ENCODE measurements at places on chromosomes 11 and 22.

GRCh38 chr11:119315131-119316015 lies 1.6 kb downstream of the MCAM start:
- DNase-seq, result peak; percentile 55

DNA sequence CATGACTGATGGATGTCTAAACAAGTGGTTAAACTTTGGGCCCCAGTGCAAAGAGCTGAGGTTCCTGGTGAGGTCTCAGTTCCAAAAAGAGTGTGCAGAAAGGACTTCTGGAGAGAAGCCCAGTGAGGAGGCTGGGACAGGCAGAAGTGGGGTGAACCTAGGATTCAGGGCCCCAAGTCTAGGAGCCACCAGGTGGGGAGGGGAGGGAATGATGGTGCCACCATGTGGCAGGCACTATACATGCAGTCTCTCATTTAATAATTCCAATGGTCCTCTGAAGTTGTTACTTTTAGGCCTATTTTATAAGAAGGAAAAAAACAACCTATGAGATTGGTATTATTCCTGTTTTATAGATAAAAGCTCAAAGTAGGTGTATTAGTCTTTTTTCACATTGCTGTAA lies 102.0 kb downstream of the INSC start:
- DNase-seq, result no peak

GRCh38 chr11:355581-356458 lies 13.5 kb upstream of the B4GALNT4 start:
- peak; percentile 68 for DNase-seq

DNA sequence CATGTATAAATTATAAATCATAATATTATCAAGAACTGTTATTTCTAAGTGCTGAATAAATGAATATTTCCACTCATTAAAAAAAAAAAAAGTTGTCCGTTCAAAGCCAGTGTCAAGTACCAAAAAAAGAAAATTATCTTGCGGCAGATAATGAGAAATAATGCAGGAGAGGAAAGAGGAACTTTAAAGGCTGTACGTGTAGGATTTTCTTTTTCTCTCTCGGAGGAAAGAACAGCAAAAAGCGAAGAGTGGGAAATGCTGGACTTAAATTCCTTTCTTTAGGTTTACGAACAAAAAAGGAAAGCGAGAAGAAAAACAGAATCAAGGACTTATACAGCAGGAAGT lies 999 bp upstream of the CCDC83 start:
- DNase-seq, result no peak

DNA sequence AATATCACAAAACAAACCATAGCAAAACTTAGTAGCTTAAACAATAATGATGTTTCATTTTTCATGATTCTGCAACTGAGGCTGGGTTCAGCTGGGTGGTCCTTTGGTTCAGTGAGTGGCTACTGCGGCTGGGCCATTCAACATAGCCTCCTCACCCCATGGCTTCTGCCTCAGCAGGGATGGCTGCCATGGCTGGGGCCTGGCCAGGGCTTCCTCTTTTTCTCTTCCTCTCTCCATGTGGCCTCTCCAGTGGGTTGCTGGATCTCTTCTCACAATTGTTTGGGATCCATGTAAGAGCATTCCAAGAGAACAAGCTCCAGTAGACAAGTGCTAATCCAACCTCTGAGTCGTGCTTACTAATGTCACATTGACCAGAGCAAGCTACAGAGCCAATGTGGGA lies 248.6 kb upstream of the PLET1 start:
- no peak for DNase-seq

GRCh38 chr11:57459164-57460021 lies 935 bp upstream of the RTN4RL2 start:
- peak; percentile 12 for DNase-seq

DNA sequence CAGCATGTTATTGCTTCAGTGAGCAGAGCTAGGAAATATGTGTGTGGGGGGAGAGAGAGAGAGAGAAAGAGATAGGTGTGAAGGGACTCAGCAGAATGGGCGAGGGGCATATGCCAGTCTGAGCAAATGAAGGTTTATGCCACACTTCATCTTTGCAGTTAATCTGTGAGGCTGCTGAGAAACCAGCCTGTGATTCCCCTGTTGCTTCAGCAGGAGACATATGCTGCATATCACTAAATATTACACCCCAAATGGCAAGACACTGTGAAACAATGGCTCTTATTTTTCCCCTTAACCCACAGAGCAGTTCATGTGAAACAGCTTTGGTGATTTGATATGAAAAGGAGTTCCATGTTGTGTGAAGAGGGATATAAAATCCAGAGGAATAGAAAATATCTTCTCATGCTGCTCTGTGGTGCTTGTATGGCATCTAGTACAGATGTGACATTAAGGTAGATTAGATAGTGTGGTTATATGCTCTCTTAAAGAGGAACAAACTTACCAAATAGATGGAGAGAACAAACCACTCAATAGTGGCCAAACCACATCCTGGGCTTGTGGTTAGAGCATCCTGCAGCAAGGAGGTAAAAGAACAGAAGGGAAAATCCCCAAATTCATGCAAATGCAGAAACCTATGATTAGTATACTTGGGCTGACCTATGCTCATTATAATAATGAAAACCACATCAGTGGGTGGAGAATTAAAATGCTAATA lies 864.2 kb downstream of the FAM181B start:
- DNase-seq, result no peak

DNA sequence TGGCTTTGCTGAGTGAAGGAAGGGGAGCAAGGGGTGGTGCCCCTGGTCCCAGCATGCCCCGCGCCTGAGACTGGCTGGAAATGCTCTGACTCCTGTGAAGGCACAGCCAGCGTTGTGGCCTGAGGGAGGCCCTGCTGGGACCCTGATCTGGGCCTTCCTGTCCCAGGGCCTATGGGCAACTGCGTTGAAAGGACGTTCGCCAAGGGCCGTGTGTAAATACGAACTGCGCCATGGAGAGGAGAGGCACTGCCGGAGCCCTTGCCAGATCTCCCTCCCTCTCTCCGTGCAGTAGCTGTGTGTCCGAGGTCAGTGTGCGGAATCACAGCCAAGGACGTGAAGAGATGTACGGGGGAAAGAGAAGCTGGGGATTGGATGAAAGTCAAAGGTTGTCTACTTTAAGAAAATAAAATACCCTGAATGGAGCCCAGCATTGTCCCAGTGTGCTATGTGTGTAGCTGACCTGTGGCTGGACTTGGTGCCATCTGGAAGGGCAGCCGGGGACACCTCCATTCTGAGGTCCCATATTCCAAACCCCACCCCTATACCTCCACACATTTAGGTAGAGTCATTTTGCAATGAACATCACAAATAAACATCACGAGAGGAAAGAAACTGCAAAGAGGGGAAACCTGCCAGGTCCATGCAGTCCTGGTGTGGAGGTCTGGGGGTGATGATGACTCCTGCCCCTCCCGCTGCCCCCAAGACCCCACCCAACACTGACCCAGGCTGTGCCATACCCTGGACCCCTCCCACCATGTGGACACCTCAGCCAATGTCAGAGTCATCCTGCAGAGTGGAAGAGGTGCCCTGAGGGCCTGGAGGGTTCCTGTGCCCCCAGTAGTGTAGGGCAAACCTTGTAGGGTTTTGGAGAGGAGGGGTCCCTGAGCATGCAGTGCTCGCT lies 16.9 kb downstream of the RSPH14 start:
- DNase-seq, result no peak

DNA sequence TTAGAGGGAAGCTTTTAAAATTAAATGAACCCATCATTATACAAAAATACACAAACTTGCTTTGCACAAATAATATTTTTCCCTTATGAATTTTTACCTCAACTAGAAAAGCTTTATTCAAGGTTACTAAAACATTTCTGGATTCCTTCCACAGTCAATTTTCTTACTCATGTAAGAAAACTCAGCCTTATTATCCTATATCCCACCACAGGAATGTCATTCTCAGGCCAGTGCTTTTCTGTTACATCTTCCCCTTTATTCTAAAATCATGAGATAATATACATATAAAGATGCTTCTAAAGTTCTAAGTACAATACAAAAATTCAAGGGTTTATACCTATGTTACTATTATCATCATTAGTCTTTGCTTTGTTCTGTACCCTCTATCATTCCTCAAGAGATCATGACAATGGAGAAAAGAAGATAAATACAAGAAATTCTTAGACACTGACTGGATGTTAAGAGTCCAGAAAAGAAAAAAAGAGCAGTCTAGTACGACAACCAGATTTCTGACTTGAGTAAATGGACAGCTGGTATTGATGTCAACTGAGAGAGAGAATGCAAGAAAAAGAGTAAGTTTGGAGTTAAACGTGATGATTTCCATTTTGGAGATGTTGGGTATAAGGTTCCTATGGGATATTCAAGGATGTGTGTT lies 60.3 kb downstream of the MTMR2 start:
- no peak for DNase-seq

DNA sequence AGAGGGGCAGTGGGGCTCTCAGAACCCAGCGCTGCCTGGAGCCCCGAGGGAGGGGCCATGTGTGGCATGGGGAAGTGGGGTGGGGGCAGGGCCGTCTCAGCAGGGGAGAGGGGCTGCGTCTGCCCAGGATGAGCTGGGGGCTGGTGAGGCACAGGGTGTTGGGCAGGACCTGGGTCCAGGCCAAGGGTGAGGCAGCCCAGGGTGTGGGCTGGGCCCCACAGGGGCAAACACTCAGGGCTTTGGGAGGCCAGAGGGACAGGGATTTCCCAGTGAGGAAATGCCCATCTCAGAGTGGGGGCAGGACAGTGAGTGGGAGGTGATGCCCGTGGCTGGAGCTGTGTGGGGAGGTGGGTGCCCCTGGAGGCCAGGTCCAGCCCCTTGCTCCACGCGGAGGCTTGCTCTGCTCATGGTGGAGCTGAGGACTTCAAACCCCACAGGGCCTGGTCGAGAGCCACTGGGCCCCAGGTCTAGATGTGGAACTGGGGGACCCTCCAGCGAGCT lies 5.4 kb downstream of the PLXNB2 start:
- DNase-seq, result no peak

GRCh38 chr22:41223535-41223934 lies 17.2 kb downstream of the CHADL start:
- DNase-seq, result no peak

- no peak for DNase-seq
Observed at GRCh38 chr11:108663154-108663877, 1.6 kb upstream of the DDX10 start.

GRCh38 chr11:12599408-12600143 lies 74.6 kb upstream of the TEAD1 start:
- DNase-seq, result no peak

- peak; percentile 23 for DNase-seq
Observed at GRCh38 chr22:39655004-39655579, 84.5 kb downstream of the CACNA1I start.

GRCh38 chr11:76765863-76766350 lies 17.2 kb upstream of the TSKU start:
- no peak for DNase-seq

DNA sequence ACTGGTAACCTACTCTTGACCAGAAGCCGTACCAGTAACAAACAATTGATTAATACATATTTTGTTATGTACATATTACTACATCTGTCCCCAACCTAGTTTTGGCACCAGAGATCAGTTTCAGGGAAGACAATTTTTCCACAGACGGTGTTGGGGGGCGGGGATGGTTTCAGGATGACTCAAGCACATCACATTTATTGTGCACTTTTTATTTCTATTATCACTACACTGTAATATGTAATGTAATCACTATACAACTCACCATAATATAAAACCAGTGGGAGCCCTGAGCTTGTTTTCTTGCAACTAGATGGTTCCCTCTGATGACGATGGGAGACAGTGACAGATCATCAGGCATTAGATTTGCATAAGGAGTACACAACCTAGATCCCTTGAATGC lies 15.5 kb downstream of the DGCR8 start:
- DNase-seq, result no peak

DNA sequence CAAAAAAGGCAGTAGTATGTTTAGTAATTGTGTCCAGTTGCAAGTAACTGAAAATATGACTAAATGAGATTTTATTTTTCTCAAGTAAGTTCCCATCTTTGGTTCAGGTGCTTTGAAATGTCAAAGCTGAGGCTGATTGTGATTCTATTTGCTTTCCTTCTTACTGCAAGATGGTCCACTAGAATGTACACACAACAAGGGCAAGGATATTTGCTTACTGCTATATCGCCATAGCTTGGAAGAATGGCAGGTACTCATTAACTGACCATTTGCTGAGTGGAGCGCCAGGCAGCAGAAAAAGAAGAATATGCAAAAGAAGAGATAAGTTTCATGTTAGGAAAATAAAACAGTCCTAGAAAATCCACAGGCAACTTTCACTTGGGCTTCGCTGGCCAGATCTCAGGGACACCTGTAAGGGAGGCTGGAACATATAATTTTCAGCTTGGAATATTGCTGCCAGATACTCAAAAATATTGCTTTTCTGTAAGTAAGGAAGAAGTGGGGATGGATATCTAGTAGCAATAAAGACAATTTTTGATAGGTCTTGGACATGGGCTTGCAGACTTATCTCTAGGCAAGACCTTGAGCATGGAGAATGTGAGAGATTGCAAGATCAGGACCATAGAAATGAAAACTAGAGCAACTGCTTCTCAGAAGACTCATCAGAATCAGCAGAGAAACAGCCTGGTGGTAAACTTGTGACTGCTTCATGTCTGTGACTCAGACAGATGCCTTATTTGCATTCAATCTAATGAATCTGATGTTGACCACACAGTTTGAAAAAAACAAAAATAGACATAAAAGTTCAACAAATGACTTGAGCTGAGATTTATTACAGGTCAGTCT lies 44.8 kb upstream of the OR9Q1 start:
- no peak for DNase-seq

DNA sequence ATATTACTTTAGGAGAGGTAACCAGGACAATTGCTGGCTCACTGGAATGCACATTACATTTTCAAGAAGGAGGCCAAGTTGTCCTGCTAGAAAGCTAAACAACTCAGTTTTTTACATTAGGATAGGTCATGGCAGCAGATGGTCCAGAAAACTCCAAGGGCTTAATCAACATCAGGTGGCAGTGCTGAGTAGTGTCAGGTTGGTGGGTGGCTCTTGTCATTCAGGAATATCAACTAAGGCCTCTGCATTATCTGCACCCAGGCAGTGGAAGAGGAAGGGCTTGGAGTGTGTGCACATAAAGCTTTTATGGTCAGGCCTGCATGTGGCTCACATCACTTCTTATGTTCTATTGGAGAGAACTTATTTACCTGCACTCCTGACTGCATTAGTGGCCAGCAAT lies 32.2 kb upstream of the OR4B1 start:
- DNase-seq, result no peak

DNA sequence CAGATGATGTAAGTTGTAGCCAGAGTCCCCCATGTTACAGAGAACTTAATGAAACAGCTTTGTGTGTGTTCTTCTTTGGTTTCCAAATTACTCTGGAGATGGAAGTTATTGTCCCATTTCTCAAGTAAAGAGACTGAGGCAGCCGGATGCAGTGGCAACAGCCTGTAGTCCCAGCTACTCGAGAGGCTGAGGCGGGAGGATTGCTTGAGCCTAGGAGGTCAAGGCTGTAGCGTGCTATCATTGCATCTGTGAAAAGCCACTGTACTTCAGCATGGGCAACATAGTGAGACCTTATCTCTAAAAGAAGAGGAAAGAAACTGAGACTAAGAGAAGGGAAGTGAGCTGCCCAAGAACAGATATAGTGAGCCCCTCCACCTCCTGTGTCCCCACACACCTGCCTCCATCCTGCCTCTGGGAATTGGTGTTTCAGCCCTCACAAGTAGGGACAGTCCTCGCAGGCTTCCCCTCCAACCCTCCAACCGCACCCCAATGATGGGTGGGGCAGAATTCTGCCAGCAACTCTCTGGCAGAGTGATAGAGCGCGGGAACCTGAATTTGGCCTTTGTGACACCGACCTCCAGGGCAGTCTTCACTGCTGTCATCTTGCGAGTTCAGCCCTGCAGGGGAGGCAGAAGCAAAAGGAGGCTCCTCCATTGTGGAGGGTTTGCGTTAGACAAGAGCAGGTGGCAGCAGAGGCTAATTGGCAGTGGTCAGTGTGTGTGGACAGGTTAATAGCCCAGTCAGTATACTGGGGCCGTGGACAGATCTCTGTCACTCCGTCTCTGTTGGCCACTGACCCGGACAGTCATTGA lies 1.6 kb downstream of the PDXP start:
- no peak for DNase-seq
